Naive thymus-derived CD8-positive, alpha-beta T cell (primary cell): ENCODE measurements at places on chromosomes 11 and 22. TPM values are rescaled to one million over a fixed set of nuclear protein-coding genes. Genes with fewer than 3 reads are reported as not detected.

- no peak for DNase-seq
Measured at GRCh38 chr11:45037434-45038005, 86.8 kb upstream of the TP53I11 start.

- no peak for DNase-seq
Measured at GRCh38 chr22:41550952-41551491, 6.8 kb upstream of the POLR3H start.

GRCh38 chr22:49261616-49262015 is 566.1 kb downstream of the BRD1 start:
- DNase-seq = no peak

- DNase-seq = no peak
Measured at GRCh38 chr11:66326261-66327111, 9.6 kb upstream of the CD248 start.

DNA sequence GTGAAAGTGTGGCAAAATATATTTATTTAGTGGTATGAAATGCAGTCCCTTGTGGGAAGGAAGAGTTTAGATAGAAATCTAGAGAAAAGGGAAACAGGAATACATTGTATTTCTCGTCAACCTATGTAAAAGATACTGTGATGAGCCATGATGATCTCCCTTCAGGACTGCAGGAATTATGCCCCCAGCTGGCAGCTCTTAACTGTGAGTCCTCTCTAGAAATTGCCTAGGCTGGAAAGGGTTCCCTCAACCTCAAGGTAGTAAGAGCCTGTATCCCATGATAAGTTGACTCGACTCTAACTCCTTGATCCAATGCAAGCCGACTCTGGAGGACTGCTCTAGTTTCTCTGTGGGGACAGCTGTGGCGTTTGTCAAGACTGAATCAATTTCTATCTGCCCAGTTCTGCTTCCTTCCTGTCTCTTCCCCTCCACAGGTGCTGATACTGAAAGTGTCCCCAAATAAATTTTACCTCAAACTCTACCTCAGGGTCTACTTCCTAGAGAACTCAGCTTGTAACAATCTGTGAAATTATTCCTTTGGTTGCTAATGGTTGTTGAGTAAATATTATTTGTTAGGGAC is 897.3 kb downstream of the METTL15 start:
- no peak for DNase-seq

The HEPN1 gene
- not detected for total RNA-seq

DNA sequence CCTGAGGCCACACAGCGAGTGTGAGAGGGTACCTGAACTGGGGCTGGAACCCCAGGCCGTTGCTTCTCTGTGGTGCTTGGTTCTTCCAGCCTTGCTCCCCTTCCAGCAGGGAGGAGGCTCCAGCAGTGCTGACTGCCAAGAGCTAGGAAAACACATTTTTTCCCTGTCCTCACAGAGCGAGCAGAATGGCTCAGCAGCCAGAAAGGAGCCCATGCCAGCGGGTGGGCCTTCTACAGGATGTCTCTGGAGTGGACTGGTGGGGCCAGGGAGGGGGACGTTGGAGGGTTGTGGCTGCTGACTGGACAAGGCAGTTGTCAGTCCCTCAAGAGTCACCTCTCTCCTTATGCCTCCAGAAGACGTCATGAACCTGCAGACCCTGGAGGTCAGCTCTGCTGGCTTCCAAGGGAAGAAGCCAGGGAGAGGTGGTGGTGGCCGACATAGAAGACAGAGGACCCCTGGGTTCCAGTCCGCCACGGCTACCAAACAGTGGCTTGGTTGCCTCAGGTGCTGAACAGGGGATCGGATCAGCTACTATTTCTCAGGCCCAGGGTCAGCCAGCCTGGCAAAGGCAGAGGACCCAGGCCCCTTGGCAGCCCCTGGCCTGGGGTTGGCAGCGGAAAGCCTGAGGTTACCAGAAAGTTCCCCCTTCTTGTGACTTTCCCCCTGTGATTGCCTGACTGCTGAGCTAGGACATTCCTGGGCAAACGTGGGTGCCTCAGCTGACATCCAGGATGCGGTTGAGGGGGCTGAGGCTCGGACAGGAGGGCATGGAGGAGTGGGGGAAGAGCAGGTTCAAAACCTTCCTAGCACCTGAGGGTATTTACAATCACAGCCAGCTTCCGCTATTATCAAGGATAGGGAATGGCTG is 3.7 kb downstream of the MAFF start:
- DNase-seq = no peak

DNA sequence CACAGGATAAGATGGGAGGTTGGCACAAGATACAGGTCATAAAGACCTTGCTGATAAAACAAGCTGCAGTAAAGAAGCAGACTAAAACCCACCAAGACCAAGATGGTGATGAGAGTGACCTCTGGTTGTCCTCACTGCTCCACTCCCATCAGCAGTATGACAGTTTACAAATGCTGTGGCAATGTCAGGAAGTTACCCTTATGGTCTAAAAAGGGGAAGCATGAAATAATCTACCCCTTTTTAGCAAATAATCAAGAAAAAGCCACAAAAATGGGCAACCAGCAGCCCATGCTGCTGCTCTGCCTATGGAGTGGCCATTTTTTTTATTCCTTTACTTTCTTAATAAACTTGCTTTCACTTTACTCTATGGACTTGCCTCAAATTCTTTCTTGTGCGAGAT is 8.7 kb upstream of the PIWIL4 start:
- DNase-seq = no peak

GRCh38 chr11:64536997-64537396 is 54.0 kb upstream of the SLC22A12 start:
- no peak for DNase-seq

DNA sequence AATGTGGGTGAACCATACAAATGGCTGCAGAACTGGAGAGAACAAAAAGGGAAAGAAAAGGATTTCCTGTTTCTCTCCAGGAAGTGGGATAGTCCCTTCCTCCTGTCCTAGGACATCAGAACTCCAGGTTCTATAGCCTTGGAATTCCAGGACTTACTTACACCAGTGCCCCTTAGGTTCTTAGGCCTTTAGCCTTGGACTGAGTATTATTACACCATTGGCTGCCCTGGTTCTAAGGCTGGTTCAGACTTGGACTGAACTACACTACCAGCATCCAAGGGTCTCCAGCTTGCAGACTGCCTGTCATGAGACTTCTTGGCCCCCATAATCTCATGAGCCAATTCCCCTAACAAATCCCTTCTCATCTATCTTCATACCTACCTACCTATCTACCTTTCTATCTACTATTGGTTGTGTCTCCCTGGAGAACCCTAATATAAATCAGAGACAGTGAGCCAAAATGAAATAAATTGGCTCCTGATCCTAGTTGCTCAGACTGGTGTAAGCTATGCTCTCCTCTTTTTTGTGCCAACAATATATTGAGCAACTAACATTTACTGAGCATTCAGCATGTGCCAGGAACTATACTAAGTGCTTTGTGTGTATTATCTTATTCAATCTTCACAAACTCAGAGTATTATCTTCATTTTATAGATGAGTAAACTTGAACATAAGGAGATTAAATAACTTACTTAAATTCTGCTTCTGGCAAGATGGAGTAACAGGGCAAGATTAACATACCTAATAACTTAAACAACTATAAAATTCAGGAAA is 303.7 kb downstream of the TTC28 start:
- DNase-seq = no peak

GRCh38 chr11:87879118-87879517 is 296.1 kb downstream of the RAB38 start:
- no peak for DNase-seq

DNA sequence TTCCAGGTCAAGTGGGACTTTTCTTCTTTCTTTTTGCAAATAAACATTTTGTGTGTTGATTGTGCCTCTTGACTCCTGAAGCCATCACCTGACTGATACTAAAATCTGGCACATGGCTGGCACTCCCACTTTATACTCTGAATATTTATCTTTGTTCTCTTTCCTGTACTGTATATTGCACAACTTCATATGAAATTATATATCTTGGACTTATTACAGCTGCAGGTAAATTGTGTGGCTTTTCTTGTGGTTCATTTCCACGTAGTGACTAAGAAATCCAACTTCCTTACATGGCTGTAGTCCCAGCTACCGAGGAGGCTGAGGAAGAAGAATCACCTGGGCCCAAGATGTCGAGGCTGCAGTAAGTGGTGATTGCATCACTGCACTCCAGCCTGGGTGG is 23.7 kb upstream of the OR5B12 start:
- no peak for DNase-seq

DNA sequence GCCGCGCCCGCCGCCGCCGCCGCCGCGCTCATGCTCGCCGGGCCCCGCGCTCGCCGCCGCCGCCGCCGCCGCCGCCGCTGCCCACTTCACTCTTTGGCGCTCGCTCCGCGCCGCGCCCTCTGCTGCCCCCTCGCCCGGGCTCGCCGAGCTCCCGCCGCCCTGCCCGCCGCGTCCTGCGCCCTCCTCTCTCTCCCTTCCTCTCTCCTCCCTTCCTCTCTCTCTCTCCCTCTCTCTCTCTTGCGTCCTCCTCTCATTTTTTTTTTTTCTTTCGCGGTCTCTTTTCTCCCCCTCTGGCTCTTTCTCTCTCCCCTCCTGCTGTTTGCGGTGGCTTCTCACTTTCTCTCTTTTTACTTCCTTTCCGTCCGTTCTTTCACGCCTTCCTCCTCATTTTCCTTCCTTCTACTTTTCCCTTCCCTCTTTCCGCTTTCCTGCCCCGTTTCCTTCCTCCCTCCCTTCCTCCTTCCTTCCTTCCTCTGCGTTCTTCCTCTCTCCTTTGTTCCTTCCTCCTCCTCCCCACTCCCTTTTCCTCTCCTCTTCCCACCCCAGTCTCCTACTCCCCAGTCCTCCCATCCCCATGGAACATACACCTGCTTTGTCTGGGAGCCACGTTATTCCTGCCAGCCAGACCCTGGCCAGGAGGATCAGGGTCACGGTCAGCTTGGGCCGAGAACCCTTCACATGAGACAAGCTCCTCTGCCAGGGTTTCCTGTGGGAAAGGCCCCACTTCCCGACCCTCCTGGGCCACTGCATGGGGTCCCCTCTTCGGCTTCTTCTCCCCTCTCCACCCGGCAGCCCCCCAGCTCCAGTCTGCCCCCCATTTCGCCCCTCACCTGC is 19.3 kb upstream of the SHISAL1 start:
- DNase-seq = no peak

- DNase-seq = no peak
Measured at GRCh38 chr11:85821636-85822035, 10.7 kb upstream of the SYTL2 start.

- no peak for DNase-seq
Measured at GRCh38 chr11:101369835-101370234, 214.0 kb downstream of the TRPC6 start.

DNA sequence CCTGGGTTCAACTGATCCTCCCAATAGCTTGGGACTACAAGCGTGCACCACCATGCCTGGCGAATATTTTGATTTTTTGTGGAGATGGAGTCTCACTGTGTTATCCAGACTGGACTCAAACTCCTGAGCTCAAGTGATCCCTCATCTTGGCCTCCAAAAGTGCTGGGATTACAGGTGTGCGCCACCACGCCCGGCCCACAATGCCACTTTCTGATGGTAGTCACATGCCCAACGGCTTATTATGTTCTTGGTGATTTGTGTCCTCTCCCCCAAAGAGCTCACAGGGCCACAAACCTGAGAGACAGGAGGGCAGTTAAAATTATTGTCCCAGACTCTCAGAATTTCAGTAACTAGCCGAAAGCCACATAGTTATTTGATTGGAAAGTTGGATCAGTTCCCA is 9.6 kb downstream of the GRIK4 start:
- DNase-seq = no peak

The PLAAT5 gene
- 0.58 TPM for total RNA-seq

The RTN4R gene
- 5.0 TPM for total RNA-seq

The HOATZ gene
- total RNA-seq = not detected

The PHF21B gene
- total RNA-seq = not detected

The NUDT8 gene
- 3.2 TPM for total RNA-seq

- DNase-seq = no peak
Measured at GRCh38 chr11:70460964-70461363, 62.6 kb downstream of the CTTN start.

- DNase-seq = no peak
Measured at GRCh38 chr11:111229604-111230003, 15.9 kb upstream of the POU2AF2 start.

The NPTXR gene
- 11.3 TPM for total RNA-seq

The OR5P2 gene
- not detected for total RNA-seq

The SCN4B gene
- not detected for total RNA-seq

DNA sequence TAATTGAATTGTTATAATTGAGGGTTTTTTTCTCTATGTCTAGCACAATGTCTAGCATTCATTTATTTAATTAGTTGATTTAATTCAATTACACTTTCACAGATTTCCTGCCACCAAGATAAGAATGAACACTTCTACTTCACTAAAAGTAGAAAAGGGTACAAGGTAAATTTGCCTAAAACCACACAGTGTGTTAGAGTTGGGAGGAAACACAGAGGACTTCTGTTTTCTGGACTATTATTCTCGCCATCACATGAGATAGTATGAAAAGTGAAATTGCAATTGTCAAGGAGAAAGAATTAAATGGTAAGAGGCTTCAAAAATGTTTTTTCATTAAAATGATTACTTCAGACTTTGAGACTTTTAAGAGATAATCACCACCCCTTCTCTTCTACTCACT is 109.5 kb downstream of the ETS1 start:
- no peak for DNase-seq

DNA sequence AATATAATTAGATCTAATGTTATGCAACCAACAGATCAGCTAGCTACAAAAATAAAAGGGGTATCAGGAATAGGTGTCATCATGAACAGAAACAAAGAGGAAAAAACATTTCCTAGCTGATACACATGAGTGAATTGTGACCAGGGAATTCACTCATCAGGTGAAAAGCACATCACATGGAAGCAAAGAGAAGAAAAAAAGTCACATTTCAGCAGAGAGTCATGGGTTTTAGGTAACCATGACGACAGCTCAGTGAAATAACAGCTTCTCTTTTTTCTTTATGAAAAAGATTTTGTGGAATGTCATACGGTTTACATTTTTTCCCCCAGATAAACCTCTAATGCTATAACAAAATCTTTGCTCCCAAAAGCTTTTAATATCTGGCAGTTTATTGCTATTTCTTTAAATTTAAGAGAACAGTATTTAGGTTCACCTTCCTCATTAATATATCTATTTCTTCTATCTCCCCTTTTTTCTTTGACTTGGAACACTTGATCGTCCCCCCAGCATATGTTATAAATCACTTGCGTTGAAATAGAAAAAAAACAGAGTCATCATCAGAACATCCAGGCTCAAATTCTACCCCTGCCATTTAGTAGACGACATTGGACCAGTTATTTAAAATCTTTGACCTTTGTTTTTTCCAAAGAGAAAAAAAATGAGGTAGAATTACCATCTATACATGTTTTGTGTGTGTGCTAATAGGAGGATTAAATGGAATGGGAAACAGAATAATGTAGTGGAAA is 5.3 kb downstream of the TYR start:
- no peak for DNase-seq
